T-cell (primary cell): ENCODE measurements at places on chromosomes 13 and 19.
A peak's percentile ranks its signal among the peaks of the same experiment; 100 is the strongest.

DNA sequence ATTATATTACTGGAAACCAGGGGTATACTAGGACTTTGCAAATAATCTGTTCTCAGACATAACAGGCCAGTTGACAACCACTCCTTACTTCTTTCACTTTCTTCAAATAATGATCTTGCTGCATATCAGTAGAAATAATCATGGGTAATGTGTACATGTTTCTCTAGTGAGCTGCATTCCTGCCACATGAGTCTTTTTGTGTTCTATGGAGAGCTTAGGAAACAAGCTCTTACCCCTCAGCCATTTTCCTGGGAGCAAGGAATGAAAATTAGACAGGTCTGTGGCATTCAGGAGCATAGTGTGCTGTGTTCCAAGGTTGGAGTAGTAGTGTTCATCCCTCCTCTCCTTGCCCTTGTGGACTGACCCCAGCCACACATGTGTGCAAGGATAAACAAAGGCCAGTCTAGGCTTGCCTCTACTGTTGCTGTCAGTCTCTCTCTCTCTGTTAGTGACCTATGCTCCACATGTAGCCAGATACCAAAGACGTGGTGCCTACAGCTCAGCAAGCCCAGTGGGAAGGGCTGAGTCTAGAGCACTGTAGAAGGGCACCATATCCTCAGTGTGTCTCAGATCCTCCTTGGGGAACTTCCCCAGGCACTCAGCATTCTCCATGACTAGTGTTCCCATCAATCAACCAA, 11.5 kb upstream of the OXGR1 start:
- no peak for DNase-seq

DNA sequence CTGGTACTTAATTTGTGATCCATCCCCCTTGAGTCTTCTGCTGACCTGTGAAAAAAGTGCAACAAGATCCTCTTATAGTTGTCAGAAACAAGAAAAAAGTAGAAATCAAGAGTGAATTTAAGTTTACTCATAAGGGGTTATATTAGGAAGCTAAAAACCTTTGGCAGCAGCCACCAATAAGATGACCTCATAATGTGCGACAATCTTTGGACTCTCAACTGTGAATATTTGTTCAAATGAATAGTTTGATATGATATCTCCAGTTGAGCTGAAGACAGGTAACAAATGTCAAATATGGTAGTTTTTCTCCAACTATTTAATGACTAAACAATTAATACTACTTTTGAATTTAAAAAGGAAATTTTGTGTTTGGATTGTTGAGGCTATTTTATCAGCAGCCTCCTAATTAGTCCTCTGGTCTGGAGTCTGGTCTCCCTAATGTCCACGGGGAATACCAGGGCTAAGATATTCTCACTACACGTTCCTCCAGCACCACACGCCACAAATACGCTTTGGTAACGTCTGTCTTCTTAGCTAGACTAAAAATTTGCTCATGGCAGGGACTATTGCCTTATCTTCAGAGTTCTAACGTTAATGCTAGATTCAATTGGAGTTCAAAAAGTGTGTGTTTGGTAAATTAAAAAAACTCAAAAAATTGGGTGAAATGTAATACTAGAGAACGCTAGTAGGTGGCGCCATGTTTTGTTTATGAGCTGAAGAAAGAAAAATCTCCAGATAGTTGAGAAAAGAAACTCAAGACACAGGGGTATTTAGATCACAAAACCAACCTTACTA, 51.0 kb upstream of the PDX1 start:
- DNase-seq: no peak

DNA sequence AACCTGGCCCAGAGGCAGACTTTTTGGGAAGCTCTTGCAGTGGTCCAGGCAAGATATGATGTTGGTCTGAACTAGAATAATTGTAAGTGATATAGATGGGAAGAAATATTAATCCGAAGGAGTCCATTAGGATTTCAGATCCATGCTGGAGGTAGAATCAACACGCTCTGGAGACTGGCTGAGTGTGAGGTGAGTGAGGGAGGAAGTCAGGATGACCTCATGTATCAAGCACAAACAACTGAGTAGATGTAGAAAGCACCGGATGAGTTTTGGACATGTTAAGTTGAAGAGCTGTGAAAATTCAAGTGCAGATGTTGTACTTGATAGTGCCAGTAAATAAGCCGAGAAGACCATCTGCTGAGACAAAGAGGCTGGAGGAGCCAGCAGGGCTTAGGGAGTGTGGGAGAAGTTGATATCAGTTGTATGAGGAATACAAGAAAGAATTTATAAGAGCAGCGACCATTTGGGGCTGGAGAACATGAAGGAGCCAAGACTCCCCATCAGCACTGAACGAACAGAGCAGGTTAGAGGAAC, 5.3 kb upstream of the CNMD start:
- DNase-seq: no peak

DNA sequence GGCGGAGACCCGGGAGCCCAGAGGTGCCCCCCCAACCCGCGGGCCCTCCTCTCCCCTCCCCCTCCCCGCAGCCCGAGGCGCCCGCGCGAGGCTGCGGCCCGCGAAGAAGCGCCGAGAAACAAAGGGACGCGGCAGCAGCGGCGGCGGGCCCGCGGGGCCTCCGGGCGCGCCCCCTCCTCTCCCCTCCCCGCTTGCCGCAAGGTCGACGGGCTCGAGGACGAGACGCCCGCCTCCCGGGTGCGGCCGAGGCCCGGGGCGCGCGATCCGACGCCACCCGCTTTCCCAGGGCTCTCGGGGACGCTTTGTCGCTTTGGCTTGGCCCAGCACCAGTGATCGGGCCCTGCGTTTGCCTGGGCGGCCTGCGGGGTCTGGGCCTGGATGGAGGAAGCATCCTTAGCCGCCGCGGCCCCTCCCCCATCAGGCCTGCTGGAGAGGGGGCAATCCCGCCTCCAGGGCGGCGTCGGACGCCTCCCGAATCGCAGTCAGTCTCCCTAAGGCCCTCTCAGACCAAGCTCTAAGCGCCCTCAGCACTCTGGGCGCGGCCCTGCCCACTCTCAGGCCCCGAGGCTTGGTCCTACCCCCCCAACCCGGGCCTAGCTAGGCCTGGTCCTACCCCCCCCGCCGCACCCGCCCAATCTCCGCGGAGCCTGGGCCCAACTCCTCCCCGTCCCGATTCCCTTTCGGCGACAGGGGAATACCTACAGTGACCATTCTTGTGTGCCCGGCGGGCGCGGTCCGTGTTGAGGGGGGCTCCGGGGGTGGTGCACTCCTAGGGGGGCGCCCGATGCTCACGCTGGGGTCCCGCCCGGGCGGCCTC, 740 bp downstream of the ELAVL3 start:
- no peak for DNase-seq

DNA sequence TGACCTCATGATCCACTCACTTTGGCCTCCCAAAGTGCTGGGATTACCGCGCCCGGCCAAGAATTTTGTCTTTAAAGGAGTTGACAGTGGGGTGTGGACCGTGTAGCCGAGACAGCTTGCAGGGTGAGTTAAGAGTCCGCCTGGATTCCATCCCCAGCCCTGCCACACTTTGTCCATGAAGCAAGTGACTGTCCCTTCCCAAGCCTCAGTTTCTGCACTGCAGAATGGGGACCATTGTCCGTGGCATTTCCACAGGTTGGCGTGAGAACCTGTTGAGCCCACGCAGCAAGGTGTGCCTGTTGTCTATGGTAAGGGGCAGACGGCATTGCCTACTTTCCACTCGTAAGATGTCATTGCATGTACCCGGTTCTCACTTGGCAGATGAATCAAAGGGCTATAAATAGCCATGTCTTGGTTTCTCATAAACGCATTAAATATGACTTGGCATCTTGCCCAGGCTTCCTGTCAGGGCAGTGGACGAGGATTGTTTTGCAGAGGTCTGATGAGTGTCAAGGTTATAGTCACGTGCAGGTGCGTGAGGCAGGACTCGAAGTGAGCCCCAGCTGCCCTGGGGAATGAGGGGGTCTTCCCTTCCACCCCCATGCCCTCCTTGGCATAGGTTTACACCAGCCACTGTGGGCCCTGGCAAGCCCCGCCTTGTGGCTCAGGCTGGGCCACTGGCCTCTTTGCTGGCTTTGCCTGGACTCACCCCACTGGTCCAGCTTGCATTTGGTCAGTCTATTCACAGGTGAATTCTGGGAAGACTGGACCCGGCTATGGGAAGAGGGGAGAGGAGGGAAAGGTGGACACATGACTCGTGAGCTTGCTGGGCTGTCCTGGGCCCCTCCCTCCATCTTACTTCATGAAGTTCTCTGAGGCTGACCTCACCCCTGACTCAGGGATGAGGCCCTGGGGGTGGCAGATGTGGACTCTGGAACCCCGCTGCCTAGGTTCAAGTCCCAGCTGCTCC, 14.6 kb downstream of the FAM187B start:
- peak; percentile 82 for DNase-seq

DNA sequence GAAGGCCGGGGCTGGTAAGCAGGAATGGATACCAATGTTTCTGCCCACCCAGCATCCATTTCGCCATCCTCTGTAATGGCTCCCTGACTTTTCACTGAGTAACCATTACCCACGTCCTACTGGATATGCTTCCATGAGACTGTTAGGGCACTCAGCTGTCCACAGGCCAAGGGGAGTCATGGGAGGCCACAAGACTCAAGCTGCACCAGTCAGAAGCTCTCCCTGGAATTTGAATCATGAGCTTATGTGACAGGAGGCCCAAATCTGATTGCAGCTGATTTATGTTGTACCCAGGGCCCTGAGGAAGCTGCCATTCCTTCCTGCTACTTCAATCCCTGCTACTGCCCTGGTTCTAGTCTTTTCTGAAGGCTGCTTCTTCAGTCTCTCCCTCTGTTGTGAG, 28.3 kb downstream of the DEDD2 start:
- no peak for DNase-seq

GRCh38 chr19:9883231-9883758, 48.2 kb downstream of the PIN1 start:
- DNase-seq: no peak

DNA sequence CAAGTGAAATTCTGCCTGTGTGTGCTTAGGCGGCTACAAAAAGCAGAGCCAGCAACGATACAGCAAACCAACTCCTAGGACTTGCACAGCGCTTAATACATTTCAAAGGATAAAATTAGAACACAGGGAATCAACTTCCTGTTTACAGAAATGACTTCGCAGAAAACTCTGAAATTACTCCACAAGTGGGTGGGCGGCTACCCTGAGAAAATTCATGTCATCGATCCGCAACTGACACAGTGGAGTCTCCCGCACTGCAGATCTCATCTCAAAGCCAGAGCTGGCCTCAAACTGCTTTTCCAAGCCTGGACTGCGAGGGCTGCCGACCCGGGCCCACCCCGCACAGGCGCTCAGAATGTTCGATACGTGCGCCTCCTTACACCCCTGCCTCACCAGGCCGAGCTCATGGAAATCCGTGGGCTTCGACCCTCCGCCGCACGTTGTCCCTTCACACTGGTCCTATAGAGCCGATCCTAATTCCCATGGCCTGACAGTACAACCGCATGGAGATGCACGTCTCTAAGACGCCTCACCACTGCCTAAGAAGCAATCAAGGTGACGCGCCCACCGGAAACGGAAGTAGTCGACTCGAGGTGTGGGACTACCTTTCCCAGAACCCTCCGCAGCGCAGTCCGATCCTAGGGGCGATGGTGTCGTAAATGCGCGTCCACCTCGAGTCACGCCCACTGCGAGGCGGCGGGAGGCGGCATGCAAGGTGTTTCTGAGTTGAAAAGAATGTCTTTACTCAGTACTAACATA, at the start of gene ZNF229:
Gene ZNF229 (minus strand): TSS at position 557 of the 759 bp plus-strand sequence. CDS start 5,625 bp downstream, outside the sequence.
- peak; percentile 67 for DNase-seq
